AG04449 (cell line): ENCODE measurements at places on chromosomes 2 and 18.

GRCh38 chr2:134777593-134777992 is 58.8 kb upstream of the TMEM163 start:
- no peak for DNase-seq

GRCh38 chr2:175436076-175436475 is 254.6 kb upstream of the ATP5MC3 start:
- DNase-seq = no peak

DNA sequence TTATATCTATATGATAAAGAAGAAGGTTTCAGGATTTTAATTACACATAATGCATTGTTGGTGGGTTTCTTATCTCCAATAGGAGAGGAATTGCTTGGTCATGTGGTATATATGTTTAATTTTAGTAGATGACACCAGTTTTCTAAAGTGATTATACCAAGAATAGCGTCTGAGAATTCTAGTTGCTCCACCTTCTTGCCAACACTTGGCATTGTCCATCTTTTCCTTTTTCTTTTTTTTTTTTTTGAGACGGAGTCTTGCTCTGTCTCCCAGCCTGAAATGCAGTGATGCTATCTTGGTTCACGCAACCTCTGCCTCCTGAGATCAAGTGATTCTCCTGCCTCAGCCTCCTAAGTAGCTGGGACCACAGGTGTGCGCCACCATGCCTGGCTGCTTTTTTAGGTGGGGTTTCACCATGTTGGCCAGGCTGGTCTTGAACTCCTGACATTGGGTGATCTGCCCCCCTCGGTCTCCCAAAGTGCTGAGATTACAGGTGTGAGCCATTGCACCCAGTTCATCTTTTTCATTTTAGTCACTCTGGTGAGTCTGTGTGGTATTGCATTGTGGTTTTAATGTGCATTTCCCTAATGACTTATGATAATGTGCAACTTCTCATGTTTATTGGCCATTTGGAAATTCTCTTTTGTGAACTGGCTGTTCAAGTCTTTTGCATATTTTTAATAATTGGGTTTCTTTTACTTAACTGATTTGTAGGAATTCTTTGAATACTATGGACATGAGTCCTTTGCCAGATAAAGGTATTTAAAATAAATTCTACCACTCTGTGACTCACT is 37.3 kb upstream of the ZNF512 start:
- peak; percentile 23 for DNase-seq

DNA sequence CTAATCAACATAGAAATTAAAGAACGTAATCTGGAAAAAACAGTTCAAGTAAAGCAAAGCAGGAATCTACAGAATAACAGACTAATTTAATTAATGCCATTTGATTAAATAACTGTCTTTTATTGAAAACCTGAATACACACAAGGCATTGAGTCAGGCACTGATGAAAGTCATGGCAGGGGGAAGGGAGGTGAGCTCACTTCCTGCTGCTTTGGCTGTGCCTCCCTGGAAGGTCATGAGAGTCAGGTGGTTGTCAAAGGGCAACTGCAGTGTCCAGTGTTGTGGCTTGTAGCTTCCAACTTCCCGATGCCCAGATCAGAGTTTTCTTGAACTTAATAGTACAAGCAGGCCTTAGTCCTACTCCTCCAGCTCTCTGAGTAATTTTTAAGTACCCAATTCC is 180.9 kb downstream of the PID1 start:
- DNase-seq = no peak

DNA sequence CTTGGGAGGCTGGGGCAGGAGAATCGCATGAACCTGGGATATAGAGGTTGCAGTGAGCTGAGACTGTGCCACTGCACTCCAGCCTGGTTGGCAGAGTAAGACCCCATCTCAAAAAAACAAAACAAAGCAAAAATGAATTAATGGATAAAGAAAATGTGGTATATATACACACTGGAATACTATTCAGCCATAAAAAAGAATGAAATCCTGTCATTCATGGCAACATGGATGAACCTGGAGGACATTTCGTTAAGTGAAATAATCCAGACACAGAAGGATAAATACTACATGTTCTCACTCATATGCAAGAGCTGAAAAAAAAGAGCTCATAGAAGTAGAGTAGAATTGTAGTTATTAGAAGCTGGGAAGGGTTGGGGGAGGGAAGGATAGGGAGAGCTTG is 80.8 kb downstream of the RAB31 start:
- DNase-seq = no peak

DNA sequence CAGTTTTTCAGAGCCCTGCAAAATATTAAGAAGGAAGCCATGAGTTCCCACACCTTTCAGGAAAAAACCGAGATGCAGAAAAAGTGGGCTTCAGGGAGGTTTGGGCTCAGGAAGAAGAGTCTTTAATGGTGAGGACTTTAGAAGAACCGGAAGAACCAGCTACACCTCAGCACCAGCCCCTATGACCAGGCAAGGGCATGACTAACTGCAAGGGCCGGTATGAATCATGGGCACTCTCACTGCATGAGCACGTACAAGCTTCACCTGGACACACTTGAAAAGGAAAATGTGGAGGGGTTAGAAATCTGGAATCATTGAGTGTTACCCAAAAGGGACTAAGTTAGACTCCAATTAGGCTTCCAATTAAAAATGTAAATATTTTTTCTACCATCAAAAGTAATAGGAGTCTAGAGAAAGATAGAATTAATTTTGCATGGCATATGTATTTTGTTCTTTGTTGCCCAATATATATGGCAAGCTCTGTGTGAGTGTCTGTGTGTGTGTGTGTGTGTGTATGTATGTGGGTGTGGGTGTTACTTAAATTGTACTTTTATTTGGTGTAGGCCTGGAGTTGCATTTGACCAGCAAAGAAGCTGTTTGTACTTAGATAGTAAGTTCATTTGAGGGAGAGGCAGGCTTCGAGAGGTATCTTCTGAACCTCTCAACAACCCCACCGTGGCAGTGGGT is 66.5 kb upstream of the THUMPD2 start:
- DNase-seq = no peak

DNA sequence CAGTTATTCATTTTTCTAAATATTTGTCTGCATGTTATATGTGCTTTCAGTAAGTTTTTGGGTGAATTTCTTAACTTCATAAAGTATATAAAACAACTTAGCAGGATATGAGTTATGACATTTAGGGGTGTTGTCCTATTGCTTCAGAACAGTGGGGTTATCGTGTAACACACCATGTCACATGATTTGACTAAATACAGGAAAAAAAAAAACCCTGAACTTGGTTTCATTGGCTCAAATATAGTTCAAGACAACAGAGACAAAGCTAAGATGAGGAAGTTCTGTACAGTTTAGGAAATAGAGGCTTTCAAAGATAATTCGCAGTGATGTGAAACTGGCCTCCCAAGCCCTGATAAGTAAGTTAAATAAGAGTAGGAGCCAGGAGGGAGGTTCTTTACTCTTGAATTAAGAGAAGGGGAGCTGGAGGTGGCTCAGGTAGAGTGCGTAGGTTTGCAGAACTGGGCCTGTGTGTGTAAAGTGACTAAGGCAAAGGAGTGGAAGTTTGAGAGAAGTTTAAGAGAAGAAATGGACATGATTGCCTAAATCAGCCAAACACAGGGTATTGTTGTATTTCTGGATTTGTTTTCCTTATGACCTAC is 53.9 kb downstream of the LIMS1 start:
- DNase-seq = no peak

GRCh38 chr2:12821656-12822055 is 104.9 kb downstream of the TRIB2 start:
- no peak for DNase-seq

DNA sequence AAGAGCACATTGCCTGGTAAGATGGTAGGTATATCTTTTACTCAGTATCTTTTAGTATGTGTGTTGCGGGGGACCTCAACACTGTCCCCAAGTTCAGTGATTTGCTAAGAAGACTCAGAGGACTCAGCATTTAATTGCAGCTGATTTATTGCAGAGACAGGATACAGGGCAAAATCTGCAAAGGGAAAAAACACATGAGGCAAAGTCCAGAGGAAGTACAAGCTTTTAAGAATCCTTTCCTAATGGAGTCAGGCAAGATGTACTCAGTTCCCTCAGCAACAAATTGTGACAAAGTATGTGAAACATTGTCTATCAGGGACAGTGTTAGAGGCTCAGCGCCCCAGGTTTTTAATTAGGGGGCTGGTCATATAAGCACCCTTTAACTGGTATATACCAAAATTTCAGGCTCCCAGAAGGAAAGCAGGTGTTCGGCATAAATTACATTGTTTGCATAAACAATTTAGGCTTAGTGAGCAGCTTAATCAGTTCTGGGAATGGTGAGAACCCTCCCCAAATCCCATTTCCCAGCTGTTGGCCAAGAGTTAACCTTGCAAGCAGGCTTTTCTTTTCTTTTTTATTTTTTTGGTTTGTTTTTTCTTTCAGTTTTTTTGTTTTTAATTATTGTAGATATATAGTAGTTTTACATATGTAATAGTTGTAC is 41.7 kb downstream of the RAB3GAP1 start:
- no peak for DNase-seq

DNA sequence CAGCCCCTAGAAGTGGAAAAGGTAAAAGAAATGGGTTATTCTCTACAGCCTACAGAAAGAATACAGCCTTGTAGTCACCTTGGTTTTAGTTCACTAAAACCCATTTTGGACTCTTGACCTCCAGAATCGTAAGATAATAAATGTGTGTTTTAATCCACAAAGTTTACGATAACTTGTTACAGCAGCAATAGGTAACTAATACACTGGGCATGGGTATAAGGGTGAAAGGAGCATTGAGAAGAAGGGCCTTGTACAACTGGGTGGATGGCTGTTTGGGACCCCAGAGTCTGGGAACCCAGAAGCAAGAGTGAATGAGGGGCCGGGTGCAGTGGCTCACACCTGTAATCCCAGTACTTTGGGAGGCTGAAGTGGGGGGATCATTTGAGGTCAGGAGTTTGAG is 2.2 kb upstream of the MFSD6 start:
- DNase-seq = no peak

GRCh38 chr2:109680523-109681297 is 66.5 kb downstream of the SOWAHC start:
- no peak for DNase-seq

- DNase-seq = peak; percentile 55
Observed at GRCh38 chr2:19038071-19039015, 320.1 kb downstream of the OSR1 start.

DNA sequence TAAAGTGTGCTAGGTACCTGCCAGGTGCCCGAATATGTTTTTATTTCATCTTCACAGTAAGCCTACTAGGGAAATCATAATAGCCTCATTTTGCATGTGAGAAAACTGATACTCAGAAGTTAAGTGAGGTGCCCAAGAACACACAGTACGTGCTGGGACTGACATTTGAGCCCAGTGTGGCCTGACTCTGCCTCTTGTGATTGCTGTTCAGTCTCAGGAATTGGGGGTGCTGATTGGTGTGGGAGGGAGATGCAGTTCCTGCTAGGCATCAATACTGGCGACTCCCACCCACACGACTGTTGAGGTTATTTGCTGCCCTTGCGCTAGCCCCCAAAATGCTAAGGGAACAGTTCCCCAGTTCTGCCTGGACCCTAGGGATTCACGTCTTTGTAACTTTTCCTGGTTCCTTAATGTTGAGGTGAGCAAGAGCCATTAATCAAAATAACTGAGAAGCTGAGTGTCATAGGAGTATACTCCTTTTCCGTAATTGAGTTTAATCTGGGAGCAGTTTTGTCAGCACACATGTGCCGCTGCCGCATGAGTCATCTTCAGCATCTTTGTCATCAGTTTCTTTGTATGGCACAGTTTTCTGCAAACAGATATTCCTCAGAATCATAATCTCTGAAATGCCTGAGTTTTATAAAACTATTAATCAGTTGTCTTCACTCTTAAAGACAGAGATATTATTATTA is 120.7 kb downstream of the NCK2 start:
- DNase-seq = no peak

DNA sequence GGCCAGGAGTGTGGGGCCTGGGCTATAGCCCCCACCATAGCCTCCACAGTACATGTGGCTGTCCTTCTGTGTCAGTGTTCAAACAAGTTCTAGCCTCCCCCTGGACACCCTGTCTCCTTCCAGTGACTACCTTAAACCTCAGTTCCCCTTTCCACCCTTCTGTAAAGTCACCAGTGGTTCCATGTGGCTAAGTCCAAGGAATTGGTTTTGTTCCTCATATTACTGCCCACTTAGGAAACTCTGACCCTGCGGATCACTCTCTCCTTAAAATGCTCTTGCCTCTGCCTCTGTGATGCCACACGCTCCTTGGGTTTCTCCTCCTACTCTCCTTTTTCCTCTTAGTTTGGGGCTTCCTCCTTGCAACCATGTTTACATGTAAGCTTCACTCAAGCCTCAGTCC is 27.8 kb upstream of the REL start:
- no peak for DNase-seq

GRCh38 chr2:97751752-97752151 is 38.4 kb downstream of the ZAP70 start:
- DNase-seq = no peak

DNA sequence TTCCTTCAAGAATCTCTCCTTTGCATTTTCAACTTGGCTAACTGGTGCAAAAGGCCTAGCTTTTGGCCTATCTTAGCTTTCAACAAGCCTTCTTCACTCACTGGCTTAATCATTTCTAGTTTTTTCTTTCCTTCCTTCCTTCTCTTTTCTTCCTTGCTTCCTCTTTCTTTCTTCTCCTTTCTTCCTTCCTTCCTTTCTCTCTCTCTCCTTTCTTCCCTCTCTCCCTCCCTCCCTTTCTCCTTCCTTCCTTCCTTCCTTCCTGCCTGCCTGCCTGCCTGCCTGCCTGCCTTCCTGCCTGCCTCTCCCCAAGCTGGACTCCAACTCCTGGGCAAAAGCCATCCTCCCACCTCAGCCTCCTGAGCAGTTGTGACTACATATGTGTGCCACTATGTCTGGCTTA is 176.2 kb upstream of the APCDD1 start:
- DNase-seq = no peak

DNA sequence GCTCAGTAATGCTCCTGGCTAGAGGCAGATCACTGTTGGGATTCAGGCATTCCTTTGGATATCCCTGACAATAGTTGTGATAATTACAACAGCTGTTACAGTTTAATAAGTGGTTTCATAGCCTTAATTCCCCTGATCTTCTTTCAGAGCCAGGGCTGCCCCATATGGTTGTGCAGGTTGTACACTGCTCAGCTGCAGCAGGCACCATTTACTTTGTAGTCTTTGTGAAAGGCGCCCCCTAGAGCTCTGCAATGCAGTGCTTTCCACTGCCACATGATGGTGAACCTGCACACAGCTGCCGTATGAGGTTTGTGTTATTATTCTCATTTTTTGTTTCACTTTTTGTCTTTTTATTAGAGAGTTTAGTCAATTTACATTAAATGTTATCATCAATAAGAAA is 239.1 kb downstream of the KCNS3 start:
- no peak for DNase-seq

DNA sequence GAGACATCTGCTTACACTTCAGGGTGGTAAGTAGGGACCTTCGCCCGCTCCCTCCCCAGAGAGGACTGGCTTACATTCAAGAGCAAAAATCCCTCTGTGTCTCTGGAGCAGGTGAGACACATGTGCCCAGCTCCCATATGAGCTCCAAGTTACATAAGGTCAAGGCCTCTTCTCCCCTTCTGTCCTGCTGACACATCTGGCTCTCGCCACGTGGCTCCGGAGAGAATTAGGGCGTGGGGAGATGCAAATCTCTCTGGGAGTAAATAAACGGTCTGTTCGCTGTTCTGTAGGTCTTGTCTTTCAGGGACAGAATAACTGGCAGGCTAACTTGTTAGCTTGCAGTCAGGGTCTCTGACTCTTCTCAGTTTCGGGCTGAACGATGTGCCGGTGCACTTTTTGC is 16.2 kb downstream of the MRO start:
- no peak for DNase-seq

GRCh38 chr2:172845028-172845630 is 109.5 kb downstream of the RAPGEF4 start:
- DNase-seq = no peak
